ENCODE measurements at places on chromosomes 1 and 21.
A peak's percentile ranks its signal among the peaks of the same experiment; 100 is the strongest.

GRCh38 chr1:91736715-91737615 is 149.0 kb downstream of the TGFBR3 start:
- DNase-seq = no peak

DNA sequence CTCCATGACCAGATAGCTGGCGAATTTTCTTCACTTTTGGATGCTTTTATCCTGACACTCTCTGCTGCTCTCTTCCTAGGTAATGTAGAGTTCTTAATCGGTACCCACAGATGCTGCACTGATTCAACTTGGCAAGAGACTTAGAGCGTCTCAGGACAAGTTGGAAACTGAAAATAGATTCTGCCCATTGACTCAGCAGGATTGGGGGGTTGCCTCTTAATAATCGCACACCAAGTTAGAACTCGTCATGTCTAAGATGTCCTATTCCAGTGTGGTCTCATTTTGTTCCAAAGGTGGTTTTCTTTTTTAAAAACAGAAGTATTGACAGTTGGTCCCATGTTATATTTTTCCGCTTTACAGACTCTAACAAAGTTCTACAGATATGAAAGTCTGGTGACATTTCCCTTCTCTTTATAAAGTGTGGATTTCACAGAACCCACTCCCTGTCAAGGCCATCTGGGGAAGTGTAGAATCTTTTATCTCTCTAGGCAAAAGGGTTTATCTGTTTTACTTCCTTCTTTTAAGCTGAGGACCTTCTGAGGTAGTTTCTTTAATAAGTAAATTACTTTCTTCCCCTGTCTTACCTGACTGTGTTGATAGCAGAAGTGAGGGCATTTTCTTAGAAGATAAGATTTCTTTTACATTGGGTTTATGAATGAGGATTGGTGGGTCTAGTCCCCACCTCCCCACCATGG is 12.1 kb upstream of the DIPK1A start:
- DNase-seq = no peak

GRCh38 chr1:39148942-39149341 is 55.6 kb upstream of the MACF1 start:
- no peak for DNase-seq

GRCh38 chr1:193592317-193592716 is 405.9 kb upstream of the B3GALT2 start:
- DNase-seq = no peak

GRCh38 chr1:18946550-18947381 is 9.7 kb downstream of the IFFO2 start:
- DNase-seq = no peak

DNA sequence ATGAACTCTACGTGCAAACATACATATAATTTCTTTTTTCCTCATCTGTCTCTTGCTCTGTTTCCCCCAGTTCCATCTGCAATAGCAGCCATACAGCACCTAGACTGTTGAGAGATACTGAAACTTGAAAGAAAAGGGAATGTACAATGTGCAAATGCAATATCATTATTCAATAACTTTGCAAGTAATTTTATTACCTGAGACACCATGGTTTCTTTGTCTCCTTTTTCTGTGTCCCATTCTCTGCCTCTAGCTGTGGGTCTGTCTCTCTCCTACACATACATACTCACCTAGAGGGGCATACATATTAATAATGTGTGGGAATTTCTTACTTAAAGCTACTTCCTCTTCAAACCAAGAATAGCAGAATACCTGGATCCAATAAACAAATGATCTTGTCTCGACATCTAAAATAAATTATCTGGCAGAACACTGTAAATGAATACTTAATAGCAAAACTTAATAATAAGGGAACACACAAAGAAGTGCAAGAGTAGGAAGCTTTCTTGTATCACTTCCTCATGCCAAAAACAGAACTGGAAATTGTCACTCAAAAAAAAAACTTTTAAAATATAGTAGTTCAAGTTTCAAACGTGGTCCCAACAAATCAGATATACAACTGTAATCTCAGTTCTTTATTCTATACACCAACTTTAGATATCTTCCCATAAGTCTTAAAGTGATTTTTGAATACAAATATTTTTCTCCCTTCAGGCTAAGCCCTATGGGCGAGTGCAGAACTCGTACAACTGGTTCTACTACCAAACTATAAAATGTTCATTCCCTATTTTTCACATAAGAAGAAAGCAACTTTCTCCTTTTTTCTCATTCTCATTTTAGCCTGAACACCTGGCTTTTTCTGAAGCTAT is 194.6 kb downstream of the NRIP1 start:
- DNase-seq = no peak

- no peak for DNase-seq
Observed at GRCh38 chr1:76591461-76591860, 275.8 kb upstream of the ST6GALNAC5 start.

- no peak for DNase-seq
Observed at GRCh38 chr1:12501661-12502060, 116.3 kb downstream of the DHRS3 start.

- DNase-seq = peak; percentile 28
Observed at GRCh38 chr1:54118704-54119103, 34.1 kb downstream of the CDCP2 start.

DNA sequence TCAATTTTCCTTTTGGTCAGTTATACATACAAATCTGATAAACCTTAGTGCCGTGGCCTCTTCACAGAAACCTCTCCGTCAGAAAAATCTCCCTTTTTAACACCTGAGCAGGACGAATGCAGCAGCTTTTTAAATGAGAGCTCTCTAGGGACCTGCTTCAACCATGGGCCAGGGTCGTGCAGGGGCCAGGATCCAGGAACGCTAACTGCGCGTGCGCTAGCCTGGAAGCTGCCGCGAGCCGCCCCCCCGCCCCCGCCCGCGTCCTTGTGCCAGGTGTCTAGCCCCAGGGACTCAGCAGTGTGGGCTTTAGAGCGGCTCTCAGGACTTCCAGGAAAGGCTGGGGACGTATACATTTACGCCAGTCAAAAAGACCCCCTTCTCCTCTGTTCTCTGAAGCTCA is 136.8 kb upstream of the FMN2 start:
- no peak for DNase-seq

GRCh38 chr1:151893176-151893924 is 16.0 kb downstream of the THEM4 start:
- no peak for DNase-seq

DNA sequence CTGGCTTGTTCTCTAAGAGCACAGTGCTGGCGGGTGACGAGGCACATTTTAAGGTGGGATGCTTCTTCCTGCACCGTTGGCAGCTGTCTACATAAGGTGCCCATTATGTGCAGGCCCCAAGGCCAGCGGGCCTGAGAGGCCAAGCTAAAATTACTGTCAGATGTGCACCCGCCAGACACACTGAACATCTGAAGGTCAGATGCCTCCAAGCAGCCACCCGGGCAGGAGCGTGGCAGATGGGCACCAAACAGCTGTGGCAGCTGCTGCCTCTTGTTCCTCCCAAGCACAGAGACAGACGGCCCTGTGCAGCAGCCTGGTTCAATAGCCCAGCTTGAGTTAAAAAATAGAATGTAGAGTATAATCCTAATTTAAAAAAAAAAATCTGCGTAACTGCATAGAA is 211.9 kb upstream of the EDN2 start:
- no peak for DNase-seq

DNA sequence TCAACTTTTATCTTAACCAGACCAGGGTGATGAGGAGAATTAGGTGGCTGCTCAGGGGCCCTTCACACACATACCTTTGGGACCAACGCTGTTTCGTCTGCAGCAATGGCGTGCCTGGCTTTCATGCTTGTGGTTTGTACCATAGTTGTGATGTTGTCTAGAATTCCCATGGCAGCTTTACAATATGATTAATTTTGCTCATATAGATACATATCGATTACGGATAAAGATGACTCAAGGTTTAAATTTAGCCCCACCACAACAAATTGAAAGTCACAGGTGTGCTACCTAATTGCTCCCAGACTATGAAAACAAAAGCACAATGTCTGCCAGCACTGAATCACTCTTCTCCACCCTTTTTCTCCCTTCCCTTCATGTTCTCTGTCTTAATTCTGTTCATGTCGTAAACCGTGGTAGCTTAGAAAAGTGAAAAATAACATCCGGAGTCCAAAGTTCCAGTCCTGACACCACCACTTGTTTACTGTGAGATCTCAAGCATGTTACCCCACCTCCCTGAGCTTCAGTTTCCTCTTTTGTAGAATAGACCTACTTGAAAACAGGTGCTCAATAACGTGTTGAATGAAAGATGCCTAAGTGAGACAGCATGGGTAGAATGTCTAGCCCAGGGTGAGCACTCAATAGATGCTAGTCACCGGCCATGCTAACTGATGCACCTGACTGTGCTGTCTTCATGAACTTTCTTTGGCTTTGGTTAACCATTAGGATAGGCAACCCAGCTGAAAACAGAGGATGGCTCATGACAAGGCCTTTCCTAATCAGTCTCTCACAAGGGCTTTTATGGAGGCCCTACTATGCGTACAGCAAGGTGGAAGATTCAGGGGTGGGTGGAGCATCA is 22.1 kb upstream of the JUN start:
- DNase-seq = no peak

GRCh38 chr1:51238034-51238403 is 1.9 kb downstream of the RNF11 start:
- no peak for DNase-seq

DNA sequence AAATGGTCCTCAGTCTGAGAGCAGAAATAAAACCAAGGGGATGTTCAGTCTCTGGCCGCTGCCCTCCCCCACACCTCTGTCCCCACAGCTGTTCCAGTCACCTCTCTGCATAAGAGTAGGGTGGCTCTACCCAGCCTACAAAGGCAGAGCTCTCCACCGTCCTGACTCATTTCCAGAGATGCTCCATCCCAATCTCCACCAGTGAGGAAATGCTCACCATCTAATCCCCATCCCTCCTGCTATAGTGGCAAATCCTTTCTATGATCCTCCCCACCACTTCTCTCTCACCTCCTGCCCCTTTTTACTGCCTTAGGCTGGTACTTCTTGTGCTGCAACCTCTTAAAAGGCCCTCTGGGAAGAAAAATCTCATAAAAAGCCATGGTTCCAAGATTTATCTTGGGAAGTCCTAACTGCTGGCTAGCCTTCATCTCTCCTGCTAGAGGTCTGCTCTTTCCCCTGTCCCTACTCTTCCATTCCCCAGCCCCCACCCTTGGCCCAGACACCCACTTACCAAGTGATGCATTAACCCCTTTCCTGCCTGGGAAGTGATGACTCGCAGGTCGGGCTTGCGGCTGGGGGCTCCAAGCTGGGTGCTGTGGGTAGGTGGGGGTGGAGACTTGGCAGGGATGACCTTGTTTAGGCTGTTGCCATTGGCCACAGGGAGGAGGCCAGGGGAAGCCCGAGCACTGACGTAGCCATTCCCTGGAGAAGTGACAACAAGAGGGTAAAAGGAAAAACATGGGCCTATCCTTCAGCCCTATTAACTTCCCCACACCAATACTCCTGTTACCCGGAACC is 23.9 kb downstream of the MEF2D start:
- DNase-seq = no peak

DNA sequence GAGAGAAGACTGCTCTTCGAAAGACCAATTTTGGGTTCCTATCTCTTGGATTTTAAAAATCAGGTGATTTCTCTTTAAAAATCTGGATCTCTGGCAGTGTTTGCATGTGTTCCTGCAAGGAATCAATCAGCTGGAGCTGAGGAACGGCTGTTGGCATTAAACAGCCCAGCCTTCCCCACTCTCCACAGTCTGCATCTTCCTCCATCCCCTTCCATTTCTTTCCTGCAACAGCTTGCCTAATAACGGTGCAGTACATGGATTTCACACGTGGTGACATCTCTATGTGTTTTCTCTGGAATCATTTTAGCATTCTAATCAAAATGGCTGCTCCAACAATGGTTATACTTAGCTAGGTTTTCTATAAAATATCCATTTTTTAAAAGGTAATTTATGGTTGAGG is 20.0 kb downstream of the RIPPLY3 start:
- no peak for DNase-seq

DNA sequence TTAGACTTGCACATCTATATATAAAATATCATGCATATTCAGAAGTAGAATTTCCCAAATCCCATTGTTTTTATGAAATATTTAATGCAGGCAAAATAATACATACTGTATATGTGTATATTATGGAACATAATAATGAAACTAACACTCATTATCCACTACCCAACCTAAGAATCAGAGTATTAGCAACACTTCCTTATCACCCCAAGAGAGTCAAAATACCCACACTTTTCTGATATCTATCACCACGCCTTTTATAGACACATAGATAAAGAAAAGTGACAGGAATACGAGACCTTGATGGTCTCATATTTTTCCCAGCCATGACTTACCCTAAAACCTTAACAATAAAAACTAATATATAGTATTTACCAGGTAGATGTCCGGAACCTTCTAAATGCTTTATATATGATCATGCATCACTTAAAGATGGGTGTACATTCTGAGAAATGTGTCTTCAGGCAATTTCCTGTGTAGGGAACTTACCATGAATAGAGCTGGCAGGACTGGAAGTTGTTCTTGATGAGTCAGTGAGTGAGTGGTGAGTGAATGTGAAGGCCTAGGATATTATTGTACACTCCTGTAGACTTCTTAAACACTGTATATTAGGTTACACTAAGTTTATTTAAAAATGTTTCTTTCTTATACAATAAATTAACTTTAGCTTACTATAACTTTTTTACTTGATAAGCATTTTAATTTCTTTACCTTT is 45.5 kb downstream of the TNFSF4 start:
- peak; percentile 7 for DNase-seq

GRCh38 chr21:35503671-35504070 is 454.6 kb upstream of the RUNX1 start:
- no peak for DNase-seq

DNA sequence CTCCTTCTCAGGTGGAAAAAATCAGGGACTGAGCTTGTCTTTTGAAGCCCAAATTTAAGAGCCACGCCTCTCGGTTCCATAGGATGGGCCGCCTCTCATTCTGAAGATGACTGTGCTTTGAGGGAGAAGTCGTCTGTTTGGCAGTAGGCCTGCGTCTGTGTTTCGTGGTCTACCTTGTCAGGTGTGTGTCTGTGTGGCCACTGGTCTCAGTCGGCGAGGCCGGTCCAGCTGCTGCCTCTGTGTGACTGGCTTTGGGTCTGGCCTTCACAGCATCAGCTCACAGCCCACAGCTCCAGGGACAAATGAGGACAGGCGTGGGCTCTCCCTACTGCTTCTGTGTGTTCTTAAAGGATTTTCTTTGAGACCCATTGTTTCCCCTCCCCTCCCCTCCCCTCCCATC is 50.3 kb downstream of the B3GALT5 start:
- no peak for DNase-seq

GRCh38 chr1:245673881-245674414 is 519.2 kb downstream of the KIF26B start:
- DNase-seq = no peak

DNA sequence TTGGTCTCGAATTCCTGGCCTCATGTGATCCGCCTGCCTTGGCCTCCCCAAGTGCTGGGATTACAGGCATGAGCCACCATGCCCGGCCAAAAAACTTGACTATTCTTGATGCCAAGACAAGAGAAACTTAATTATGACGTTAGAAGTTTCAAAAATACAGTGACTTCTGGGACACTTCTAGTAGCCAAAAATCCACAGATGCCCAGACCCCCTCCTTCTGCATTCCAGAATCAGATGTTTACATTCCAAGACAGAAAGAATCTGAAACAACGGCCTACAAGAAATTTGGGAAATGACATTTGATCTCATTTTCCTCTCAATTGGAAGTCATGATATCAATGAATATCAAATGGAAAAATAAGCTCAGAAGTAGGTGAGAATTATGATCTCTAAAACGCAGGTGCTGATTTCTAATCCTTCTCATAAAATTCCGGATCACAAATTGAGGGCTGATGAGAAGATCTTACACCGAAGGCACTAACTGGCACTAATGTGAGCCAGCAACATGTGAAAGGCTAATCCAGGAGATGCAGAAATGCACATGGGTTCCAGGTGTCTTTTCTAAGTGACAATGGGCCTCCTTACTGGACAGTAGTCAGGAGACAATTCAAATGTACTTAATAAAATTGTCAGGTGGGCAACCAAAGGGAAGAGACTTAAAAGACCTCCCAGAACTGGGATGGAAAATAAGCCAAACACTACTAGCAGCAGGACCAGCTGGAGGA is 5.5 kb downstream of the RAB29 start:
- DNase-seq = no peak

Measured in amniotic stem cell (primary cell).